ENCODE measurements at places on chromosomes 3 and 15.

DNA sequence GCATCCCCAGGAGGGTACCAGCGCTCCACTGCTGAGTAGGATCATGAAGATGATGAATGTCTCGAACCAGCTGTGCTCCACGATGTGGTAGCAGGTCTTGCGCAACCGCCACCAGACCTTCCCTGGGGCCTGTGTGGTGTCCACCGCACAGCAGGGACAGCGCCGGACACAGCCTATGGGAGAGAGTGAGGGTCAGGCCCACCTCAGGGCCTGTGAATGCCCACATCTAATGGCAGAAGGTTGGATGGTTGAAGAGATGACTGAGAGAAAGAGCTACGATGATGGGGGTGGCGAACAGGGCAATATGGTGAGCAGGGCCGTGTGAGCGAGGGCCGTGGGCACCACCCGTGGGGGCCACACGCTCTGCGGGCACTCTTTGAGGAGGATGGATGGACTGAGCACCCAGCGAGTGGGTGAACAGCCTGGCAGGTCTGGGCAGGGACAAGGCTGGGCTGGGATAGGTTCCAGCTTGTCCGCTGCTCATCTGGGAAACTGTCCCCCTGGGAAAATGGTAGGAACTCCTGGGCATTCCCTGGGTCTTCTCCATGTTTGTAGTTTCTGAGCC, 74.1 kb downstream of the SCN5A start:
- no peak for DNase-seq

DNA sequence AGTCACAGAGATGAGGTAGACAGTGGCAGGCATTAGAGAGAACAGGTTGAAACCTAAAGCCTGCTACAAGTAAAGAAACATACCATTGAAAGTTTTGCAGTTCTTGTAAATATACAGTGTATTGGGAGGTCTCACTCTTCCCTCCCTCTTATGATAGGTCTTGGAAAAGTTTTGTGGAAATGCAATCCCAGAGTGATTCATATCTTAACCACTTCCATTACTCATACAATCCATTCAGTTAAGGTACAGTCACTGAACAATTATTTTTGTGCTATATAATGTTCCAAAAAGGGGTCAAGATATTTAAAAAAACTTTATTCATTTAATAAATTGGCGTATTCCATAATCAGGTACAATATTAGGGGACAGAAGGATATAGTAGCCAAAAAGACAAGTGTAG, 737.7 kb upstream of the ALCAM start:
- DNase-seq = no peak

GRCh38 chr15:87461631-87462030, 794.9 kb downstream of the NTRK3 start:
- no peak for DNase-seq

- no peak for DNase-seq
Measured at GRCh38 chr3:98390366-98390765, at the start of gene OR5K3. Gene OR5K3, plus strand, starts transcription at chr3:98390666. Its CDS starts 0 bp downstream, at chr3:98390666.
